ENCODE measurements at places on chromosomes 7 and 10.

- H3K36me3 ChIP-seq: peaks cover 18% of the 10 kb centered on the region
- H3K27ac ChIP-seq: peak overlapping the region; percentile 66
- H3K27me3 ChIP-seq: no peaks in the 10 kb centered on the region
- no peak for DNase-seq
These were observed 87.2 kb downstream of the CALD1 start for GRCh38 chr7:134866617-134867016.

DNA sequence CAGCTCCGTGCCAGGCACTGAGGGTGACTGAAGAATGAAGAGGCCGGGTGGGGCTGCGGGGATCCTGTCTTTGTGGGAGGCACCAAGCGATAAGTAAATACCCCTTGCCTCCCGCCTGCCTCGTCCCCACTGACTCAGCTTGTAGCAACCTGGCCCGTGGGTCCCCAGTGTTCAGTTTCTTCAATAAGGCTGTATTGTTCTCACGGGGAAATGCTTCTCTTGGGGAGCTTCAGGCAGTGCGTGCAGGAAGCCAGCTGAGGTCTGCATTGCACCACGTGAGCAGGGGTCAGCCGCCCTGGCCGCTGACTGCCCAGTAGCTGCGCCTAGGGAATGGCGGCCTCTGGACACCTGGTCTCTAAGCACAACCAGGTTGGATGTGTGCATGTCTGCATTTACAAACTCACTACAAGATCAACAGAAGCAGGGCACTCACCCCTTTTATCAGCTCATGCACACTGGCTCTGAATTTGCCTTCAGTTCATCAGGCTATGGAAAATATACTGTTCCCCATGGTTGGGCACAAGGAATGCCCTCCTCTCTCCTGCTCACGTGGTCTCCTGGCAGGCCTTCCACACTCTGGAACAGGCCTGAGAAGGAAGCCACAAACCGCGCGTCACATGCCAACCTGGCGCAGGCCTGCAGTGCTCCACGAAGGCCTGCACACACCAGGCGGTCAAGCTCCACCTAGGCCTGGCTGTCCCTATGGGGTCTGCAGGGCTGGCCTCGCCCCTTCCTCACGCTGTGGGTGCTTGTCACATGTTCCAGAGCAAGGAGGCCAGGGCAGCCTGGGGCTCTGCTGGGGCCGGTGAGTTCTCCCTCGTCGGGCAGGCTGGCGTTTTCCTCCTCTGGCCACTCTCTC, 135.7 kb upstream of the RNF32 start:
- DNase-seq: no peak
- no peaks in the 10 kb centered on the region for H3K36me3 ChIP-seq
- H3K4me3 ChIP-seq: no peak overlapping the region

GRCh38 chr10:17668435-17669184, 24.7 kb downstream of the STAM start:
- no peak for DNase-seq
- H3K27ac ChIP-seq: no peak overlapping the region
- H3K36me3 ChIP-seq: no peaks in the 10 kb centered on the region
- H3K4me1 ChIP-seq: peaks cover 22% of the 10 kb centered on the region
- H3K27me3 ChIP-seq: no peaks in the 10 kb centered on the region

- no peak for DNase-seq
- peaks cover 7% of the 10 kb centered on the region for H3K4me1 ChIP-seq
- H3K27ac ChIP-seq: no peak overlapping the region
- H3K36me3 ChIP-seq: no peaks in the 10 kb centered on the region
These were observed 178.2 kb downstream of the COBL start for GRCh38 chr7:51138123-51139085.

GRCh38 chr7:143393267-143394041, 12.3 kb downstream of the ZYX start:
- no peak for DNase-seq

DNA sequence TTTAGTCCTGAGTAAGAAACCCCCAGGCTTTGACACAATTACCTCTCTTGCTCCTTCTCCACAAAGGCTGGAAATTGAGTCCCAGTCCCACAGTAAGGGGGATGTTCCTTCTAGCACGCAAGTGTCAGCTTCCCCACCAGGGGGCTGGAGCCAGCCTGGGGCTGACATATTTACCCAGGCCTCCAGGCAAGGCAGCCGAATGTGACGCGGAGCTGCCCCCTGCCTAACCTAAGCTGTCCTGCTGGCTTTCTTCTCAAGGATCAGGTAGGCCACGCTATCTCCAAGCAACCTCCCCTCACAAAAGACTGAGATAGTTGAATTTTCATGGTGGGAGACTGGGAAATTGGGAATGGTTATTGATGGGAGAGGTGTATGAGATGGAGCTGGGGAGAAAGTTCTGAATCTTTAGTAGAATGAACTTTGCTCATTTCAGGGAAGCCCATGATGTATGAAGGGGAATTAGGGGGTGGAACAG, 19.2 kb upstream of the BMPER start:
- no peak overlapping the region for H3K27ac ChIP-seq
- H3K4me1 ChIP-seq: peaks cover 17% of the 10 kb centered on the region
- DNase-seq: no peak

- H3K27me3 ChIP-seq: no peaks in the 10 kb centered on the region
- H3K36me3 ChIP-seq: no peaks in the 10 kb centered on the region
- no peaks in the 10 kb centered on the region for H3K4me1 ChIP-seq
- H3K27ac ChIP-seq: no peak overlapping the region
- no peak for DNase-seq
These were observed 49.3 kb upstream of the IL6 start for GRCh38 chr7:22677680-22678079.

DNA sequence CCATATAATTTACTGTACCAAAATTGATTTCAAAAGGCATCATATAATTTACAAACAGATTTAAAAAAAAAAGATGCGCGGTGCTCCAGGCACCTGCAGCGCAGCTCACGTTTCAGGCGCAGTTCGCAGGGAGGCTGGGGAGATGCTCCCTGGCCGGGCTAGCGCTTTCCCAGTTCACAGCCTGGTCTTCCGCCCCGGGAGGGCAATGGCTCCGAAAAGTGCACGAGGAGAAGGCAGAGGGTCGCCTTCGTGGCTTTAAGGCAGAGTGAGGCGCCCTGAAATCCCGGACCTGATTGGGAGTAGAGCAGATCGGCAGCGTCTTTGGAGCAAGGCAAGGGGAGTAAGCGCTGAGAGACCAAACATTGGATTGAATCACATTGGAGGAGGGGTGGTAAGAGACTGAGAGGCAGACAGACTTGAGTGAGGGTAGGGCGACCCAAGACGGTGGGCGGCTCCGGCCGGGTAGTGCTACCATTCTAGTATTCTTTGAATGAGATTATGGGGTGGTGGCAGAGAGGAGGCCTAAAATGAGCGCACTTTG, 1.5 kb downstream of the NEUROG3 start:
- H3K27ac ChIP-seq: no peak overlapping the region
- peaks cover 3% of the 10 kb centered on the region for H3K4me1 ChIP-seq
- H3K27me3 ChIP-seq: peaks cover 6% of the 10 kb centered on the region

DNA sequence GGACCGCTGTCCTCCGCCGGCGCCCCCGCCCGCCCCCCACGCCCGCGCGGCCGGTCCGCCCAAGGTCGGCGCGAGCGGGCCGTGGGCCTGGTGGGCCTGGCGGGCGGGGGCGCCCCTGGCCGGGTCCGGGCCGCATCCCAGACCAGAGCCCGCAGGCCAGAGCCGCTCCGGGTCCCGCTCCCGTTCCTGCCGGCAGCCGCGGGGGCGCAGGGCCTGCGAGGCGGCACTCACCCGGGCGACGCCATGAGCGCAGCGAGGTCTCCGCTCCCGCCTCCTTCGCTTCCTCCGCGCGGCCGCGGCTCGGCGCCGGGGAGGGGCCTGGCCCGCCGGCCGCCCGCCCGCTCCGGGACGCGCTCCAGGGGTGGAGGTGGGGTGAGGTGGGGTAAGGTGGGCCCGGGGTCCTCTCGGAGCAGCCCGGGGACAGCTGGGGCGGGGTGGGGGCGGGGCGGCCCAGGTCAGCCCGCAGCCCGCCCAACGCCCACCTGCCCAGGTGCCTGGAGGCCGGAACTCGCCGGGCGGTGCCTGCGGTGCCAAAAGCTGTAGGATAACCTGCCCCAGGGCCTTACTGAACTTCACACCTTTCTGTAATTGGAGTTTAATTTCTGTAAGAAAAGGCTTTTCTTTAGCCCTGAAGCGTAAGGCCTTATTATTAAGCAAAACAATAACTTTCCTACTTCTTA, at the start of gene URGCP:
Gene URGCP, minus strand, starts transcription at position 266 of the 680 bp plus-strand sequence. Its CDS starts 21 bp downstream, at position 245.
- H3K4me1 ChIP-seq: peaks cover 31% of the 10 kb centered on the region
- H3K4me3 ChIP-seq: peak within 1 kb of the TSS; percentile 86
- peak within 1 kb of the TSS; percentile 75 for H3K27ac ChIP-seq
- no peaks in the 10 kb centered on the region for H3K36me3 ChIP-seq
- no peaks in the 10 kb centered on the region for H3K27me3 ChIP-seq

DNA sequence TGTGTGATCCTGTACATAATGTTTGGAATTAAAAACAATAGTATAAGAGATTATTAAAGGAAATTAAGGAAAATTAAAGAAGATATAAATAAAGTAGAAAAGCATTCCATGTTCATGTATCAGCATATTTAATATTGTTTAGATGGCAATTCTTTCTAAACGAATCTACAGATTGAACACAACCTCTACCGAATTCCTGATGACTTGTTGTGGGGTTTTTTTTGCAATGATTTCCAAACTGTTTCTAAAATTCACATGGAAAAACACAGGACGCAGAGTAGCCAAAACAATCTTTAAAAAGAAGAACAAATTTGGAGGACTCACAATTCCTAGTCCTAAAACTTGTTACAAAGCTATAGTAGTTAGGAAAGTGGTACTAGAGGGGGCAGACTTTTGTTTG, 573.4 kb upstream of the IGFBP3 start:
- no peak for DNase-seq
- H3K27ac ChIP-seq: no peak overlapping the region
- H3K36me3 ChIP-seq: no peaks in the 10 kb centered on the region
- no peaks in the 10 kb centered on the region for H3K4me1 ChIP-seq
- H3K4me3 ChIP-seq: no peak overlapping the region
- H3K27me3 ChIP-seq: no peaks in the 10 kb centered on the region

- H3K4me3 ChIP-seq: no peak overlapping the region
- peaks cover 48% of the 10 kb centered on the region for H3K4me1 ChIP-seq
- H3K27me3 ChIP-seq: no peaks in the 10 kb centered on the region
- peak overlapping the region; percentile 11 for H3K27ac ChIP-seq
- DNase-seq: no peak
These were observed 12.9 kb downstream of the BAG3 start for GRCh38 chr10:119663866-119664698.

GRCh38 chr10:94123258-94123995, 129.7 kb downstream of the PLCE1 start:
- H3K27ac ChIP-seq: peak overlapping the region; percentile 61
- H3K36me3 ChIP-seq: no peaks in the 10 kb centered on the region
- H3K4me3 ChIP-seq: peak overlapping the region; percentile 8
- peaks cover 33% of the 10 kb centered on the region for H3K4me1 ChIP-seq

DNA sequence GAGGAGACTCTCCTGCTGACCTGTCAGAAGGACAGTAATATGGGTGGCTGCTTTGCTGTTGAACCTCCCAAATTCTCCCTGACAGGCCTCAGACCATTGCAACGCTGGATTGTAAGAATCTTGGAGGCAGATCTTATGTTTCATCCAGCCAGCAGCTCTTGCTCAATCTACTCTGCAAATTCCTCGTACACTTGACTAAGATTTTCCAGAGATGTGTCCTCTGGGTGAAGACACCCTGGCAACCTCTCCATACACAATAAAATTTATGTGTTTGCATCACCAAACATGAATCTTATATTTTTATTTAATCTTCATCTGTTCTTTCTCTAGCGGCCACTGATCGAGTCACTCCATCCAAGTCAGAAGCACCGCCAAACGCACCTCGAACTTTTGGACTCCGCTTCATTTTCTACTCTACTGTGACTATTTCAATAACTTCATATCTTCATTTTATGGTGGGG, 623.1 kb downstream of the ACTR3B start:
- H3K27me3 ChIP-seq: no peaks in the 10 kb centered on the region
- no peak overlapping the region for H3K27ac ChIP-seq
- H3K36me3 ChIP-seq: no peaks in the 10 kb centered on the region
- H3K4me1 ChIP-seq: no peaks in the 10 kb centered on the region

- peaks cover 40% of the 10 kb centered on the region for H3K4me1 ChIP-seq
- no peak overlapping the region for H3K4me3 ChIP-seq
- no peaks in the 10 kb centered on the region for H3K27me3 ChIP-seq
- H3K27ac ChIP-seq: peak overlapping the region; percentile 33
These were observed 54.8 kb downstream of the CREB3L2 start for GRCh38 chr7:137947046-137947445.

DNA sequence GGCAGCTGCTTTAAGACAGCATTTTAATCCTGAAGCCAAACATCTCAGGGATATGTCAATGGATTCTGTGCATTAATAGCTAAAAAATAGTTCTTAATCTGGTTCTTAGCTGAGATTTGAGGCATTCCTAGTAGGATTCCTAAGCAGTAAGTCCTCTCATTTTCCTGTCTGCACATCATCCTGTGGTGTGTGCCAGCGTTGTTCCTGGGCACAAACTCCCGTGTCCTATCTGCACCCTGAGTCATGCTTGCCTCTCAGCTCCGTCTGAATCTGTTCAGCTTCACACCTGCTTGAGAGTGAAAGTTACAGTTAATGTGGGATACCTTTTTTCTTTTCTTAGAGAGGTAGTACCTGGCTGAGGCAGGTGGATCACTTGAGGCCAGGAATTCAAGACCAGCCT, 19.5 kb downstream of the BAG3 start:
- H3K4me3 ChIP-seq: no peak overlapping the region
- H3K27me3 ChIP-seq: no peaks in the 10 kb centered on the region
- H3K27ac ChIP-seq: no peak overlapping the region
- H3K4me1 ChIP-seq: peaks cover 55% of the 10 kb centered on the region
- H3K36me3 ChIP-seq: peaks cover 53% of the 10 kb centered on the region

- H3K36me3 ChIP-seq: no peaks in the 10 kb centered on the region
- DNase-seq: no peak
- no peaks in the 10 kb centered on the region for H3K4me1 ChIP-seq
- H3K27ac ChIP-seq: no peak overlapping the region
- no peak overlapping the region for H3K4me3 ChIP-seq
These were observed 121.9 kb downstream of the PTPRZ1 start for GRCh38 chr7:121994625-121995410.

GRCh38 chr7:52107355-52107754, 790.7 kb upstream of the COBL start:
- H3K27ac ChIP-seq: no peak overlapping the region
- no peaks in the 10 kb centered on the region for H3K4me1 ChIP-seq
- H3K4me3 ChIP-seq: no peak overlapping the region
- no peaks in the 10 kb centered on the region for H3K27me3 ChIP-seq
- DNase-seq: no peak

- no peak for DNase-seq
- no peak overlapping the region for H3K4me3 ChIP-seq
- H3K4me1 ChIP-seq: peaks cover 57% of the 10 kb centered on the region
- no peak overlapping the region for H3K27ac ChIP-seq
These were observed 7.8 kb downstream of the SUN1 start for GRCh38 chr7:840001-840600.

DNA sequence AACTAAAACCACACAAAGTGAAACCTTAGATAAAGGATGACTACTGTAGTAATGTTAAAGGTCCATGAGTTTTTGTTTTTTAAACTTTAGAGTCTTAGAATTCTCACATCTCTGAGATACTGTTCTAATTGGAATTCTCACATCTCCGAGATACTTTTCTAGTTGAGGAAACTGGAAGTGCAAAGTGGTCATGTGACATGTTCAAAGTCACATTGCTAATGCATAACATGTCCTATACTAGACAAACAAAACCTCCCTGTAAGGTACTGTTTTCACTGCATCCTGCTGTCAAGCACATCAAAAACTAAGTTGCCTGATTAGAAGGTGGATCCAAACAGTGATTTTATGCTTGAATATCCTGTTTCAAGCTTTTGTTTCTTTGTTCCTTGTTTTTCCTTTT, 13.9 kb downstream of the TAX1BP1 start:
- no peak overlapping the region for H3K4me3 ChIP-seq
- H3K27ac ChIP-seq: no peak overlapping the region
- peaks cover 19% of the 10 kb centered on the region for H3K36me3 ChIP-seq
- peaks cover 3% of the 10 kb centered on the region for H3K4me1 ChIP-seq

Data from thoracic aorta (tissue), 2 donors.